NB4 (cell line): ENCODE measurements at places on chromosomes 2 and 18.
A peak's percentile ranks its signal among the peaks of the same experiment; 100 is the strongest.

GRCh38 chr18:3444954-3445353 is 5.0 kb upstream of the TGIF1 start:
- DNase-seq: no peak

GRCh38 chr18:30175061-30175574 is 867.4 kb downstream of the DSC3 start:
- no peak for DNase-seq

- DNase-seq: no peak
Measured at GRCh38 chr2:28620291-28620793, 124.5 kb downstream of the PLB1 start.

DNA sequence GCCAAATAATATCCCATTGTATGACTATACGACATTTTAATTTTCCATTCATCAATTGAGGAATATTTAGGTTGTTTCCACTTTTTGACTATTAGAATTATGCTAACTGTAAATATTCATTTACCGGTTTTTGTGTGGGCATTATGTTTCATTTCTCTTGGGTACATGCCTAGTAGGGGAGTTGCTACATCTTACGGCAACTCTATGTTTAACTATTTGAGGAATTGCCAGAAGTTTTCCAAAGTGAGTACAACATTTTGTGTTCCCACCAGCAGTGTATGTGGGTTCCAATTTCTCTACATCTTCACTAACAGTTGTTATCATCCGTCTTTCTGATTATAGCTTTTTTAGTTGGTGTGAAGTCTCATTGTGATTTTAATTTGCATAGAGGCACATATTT is 1.6 kb upstream of the KDSR start:
- DNase-seq: no peak

DNA sequence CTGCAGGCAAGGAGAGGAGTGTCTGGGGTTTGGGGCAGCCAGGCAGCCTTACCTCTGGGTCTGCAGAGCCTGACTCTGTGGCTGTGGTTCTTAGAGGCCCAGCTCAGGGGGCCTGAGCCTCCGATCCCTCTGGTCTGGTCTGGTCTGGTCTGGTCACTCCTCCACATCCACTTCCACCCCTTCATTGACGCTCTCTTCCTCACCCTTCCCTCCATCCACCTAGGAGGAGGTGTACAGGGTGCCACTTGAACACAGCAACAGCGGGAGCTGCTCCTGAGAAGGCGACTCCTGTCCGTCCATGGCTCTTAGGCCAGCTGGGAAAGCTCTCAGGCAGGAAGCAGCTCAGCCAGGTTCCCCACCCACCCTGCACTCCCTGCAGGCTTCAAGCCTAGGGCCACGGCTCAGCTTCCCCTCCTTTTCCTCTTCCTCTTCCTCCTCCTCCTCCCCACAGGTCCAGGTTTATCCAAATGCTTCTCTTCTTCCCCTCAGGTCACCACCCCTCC is 16.9 kb downstream of the GPR55 start:
- DNase-seq: peak; percentile 78

- no peak for DNase-seq
Measured at GRCh38 chr2:126699716-126700581, 44.0 kb downstream of the GYPC start.

DNA sequence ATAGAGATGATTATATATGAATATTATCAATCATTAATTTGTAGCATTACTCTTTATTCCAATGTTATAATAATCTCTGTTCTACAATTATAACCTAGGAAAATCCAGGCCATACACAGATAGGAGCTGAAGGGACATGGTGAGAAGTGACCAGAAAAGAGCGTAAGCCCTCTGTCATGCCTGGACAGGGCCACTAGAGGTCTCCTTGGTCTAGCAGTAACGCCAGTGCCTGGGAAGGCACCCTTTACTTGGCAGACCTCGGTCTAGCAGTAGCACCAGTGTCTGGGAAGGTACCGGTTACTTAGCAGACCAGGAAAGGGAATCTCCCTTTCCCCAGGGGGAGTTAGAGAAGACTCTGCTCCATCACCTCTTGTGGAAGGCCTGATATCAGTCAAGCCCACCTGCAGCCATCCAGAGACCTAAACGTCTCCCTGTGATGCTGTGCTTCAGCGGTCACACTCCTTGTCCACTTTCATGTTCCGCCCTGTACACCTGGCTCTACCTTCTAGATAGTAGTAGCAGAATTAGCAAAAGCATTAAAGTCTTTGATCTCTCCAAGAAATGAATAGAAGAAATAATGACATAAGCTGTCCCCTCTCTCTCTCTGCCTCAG is 447.5 kb upstream of the FSIP2 start:
- DNase-seq: peak; percentile 67

- peak; percentile 45 for DNase-seq
Measured at GRCh38 chr2:222057347-222058073, 241.3 kb downstream of the PAX3 start.

GRCh38 chr2:222715742-222716141 is 44.3 kb downstream of the MOGAT1 start:
- no peak for DNase-seq
